ENCODE measurements at places on chromosomes 6 and 20. TPM values are rescaled to one million over a fixed set of nuclear protein-coding genes. Genes with fewer than 3 reads are reported as not detected.
A peak's percentile ranks its signal among the peaks of the same experiment; 100 is the strongest.

- DNase-seq = peak; percentile 29
These were observed 13.2 kb downstream of the FAM229B start for GRCh38 chr6:112100561-112100960.

DNA sequence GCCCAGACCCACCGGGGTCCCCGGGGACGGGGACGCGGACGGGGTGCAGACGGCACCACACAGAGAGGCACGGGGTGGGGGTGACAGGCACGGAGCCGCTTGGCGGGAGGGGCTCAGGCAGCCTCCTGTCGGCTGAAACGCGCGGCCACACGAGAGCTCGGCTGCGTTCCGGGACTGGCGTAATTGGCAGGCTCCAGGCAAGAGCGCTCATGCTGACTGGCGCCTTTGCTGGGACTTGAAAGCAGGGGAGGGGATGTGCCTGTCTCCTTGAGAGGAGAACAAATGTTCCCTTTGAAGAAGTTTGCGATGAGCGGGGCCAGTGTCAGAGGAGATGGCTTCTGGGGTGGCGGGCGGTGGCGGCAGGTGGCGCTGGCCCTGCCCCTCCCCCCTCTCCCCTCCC is 25.8 kb downstream of the BHLHE23 start:
- DNase-seq = peak; percentile 18

CST7 gene
- not detected for total RNA-seq

C6orf52 gene
- 0.22 TPM for total RNA-seq

DNA sequence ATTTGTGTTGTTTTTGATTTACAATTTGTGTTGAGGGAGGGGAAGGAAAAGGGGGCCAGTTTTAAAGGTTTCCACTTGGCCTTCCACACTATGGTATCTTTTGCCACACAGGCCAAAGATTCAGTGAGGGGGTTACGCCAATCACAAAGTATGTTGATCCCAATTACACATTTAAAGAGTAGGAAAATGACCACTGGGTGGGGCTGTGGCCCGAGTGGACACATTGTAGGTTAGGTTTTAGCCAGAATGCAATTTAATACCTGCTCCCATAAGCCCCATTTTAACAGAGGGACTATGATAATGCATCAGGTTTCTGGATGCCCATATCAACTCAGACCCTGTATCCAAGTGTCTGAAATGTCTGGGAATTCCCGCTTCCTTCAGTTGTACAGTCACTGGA is 15.6 kb downstream of the VGLL2 start:
- no peak for DNase-seq

TMC2 gene
- total RNA-seq = not detected

DNA sequence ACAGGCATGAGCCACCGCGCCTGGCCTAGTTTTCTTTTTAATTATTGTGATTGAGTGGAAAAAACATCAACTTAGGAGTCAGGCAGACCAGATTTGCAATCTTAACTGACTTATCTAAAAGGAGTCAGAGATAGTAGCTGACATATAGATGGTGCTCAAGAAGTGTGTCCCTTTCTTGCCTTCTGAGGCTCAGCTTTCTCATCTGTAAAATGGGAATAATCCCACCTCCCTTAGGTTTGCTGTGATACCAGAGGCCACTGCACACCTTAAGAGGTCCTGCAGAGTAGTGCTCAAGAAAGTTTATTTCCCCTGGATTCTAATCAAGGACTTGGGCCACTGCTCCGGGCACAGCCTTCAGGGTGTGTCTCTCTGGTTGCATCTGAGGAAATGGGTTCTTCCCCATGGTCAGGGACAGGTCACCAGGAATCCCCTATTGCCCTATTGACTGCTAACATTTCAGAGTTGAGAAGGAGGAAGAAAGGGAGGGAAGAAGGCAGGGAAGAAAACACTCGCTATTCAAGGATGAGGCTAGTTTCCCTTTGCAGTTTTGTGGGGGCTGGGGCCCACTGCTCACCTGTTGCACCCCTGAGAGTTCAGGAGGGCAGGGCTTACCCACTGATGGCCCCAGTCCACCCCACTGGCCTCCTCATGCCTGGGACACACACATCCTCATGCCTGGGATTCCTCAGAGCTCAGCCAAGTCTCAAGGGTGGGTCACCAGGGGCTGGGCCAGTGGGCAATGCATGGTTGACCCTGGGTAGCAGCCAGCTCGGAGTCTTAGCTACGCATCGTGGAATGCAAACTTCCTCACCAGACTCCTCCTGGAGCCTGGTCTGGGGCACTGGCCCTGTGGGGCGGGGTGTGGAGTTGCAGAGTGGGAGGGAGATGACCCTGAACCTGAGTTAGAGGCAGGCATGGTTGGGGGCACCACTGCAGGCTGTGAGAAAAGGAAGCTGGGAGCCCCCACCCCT is 21.2 kb downstream of the C6orf132 start:
- no peak for DNase-seq

GRCh38 chr6:22883061-22883717 is 313.8 kb downstream of the HDGFL1 start:
- peak; percentile 74 for DNase-seq

PROKR2 gene
- total RNA-seq = not detected

ZSCAN26 gene
- 6.5 TPM for total RNA-seq

DNA sequence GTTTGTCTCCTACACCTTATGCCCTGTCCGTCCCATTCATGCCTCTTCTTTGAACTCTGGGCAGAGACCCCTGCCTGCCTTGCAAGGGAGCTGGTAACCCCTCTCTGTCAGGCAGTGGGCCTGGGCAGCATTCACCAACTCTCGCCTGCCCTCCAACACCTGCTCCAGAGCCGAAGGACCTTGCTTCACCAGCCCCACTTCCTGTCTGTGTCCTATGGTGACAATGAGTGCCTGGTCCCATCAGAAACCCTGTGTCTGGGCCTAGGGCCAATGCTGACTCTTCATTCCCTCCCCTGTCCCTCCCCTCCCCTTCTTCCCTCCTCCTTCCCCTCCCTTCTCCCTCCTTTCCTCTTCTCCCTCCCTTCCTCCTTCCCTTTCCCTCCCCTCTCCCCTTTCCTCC is 22.8 kb upstream of the PCMTD2 start:
- no peak for DNase-seq

ARHGAP40 gene
- total RNA-seq = not detected

GRCh38 chr6:65745614-65746013 is 38.6 kb upstream of the EYS start:
- DNase-seq = no peak

DNA sequence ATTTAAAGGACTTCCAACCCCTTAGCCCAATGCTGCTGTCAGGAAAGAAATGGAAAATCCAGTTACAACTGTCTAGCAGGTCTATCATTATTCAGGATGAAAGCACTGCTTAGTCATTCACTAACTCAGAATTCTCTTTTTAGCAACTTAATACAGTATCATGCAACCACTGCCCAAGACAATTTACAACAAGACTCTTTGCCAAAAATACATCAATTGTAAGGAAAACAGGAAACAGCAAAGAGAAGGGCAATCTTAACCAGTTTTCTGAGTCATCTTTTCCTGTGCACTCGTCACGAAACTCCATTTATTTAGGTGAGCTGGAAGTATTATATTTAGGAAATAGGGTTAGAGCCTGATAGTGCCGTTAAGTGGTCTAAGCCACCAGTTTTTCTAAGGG is 1197.7 kb upstream of the CITED2 start:
- DNase-seq = peak; percentile 97

GRCh38 chr6:163646133-163646532 is 231.6 kb downstream of the QKI start:
- DNase-seq = no peak

OSBPL2 gene
- 34.9 TPM for total RNA-seq

DNA sequence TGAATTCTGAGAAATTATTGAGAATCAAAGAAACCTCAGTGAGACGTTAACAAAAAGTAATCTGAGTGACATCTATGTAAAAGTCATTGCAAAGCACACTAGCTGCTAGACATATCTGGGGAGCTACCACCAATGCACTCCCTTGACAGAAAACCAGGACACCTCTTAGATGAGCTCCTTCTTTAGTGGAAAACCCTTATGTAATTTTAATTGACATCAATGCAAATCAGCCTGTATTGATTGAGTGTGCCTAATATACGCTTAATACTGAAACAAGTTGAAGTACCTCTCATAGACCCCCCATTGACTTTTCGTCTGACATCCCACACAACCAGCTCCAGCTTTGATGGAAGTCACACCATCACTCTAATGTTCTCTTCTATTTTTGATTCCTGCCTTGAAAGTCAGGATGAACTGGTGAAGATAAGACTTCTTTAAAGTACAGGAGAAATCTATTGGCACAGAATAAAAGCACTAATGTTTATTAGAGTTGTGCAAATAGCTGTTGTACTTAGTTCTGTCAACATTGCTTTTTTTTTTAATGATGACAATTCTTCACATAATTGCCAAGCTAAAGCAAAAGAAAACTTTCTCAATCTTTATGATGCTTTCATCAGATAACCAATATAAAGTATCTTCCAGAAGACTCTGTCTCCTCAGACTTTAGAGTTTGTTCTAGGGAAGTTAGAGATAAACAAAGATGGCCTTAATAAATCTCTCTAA is 98.0 kb upstream of the FAM8A1 start:
- DNase-seq = no peak

GRCh38 chr6:127980996-127981395 is 80.1 kb upstream of the THEMIS start:
- no peak for DNase-seq

- DNase-seq = peak; percentile 65
These were observed 6.1 kb downstream of the UBD start for GRCh38 chr6:29553268-29554057.

DNA sequence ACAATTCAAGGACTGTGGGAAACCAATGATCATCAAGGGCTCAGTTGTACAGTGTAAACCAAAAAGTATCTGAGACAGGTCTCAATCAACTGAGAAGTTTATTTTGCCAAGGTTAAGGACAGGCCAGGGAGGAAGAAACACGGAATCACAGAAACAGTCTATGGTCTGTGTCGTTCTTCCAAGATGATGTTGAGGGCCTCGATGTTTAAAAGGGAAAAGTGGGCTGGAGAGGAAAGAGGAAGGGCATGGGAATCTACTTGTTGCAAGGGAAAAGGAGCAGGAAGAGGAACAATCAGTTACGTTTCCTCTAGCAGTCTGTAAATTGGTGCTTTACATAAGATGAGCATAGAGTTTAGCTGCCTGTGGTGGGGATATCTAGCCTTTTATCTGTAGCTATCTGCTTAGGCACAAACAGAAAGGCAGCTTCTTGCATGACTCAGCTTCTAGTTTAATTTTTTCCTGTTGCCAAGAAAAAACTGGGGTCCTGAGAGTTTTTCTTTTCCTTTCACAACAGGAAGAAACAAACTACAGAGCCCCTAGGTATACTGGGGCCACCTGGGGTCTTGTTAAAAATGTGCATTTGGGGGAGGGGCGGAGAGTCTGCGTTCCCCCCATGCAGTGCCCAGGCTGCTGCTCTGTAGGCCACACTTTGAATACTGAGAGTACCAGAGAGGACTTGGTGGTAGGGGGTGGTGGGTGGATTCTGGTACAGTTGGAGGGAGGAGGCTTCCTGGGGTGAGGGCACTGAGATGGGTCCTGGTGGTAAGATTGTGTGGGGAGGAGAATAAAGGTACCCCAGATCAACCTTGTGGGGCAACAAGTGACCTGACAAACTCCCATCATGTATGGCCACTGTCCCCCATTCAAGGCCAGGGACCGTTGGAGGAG is 35.3 kb upstream of the EZR start:
- DNase-seq = peak; percentile 21

SLC17A3 gene
- total RNA-seq = not detected

KHDRBS2 gene
- not detected for total RNA-seq
